Stimulated activated naive CD8-positive, alpha-beta T cell treated with anti-CD3 and anti-CD28 coated beads, Interleukin-15, Interleukin-2, amounts not matched to agents 100 U/mL and 50 U/mL, for 24 hours (primary cell): ENCODE measurements at places on chromosomes 6 and 20.

DNA sequence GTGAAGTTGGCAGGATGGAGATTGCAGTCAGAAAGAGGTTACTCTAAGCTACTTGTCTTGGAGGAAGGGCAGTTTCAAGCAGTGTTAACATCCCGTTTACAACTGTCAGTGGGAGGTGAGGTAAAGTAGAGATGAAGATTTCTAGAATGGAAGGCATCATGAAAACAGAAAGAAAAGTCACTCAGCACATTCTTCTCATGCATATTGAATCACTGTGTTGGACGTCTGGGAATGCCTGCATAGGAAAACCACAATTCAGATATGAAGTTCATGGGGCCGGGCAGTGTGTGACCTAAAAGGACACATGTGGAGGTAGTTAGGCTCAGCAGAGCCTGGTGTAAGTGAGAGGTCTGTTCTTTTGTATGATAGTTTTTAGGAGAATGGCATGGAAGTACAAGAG lies 73.5 kb upstream of the LAMP5 start:
- no peak for DNase-seq

- DNase-seq: no peak
These were observed 126.1 kb downstream of the TBX18 start for GRCh38 chr6:84638286-84638685.

DNA sequence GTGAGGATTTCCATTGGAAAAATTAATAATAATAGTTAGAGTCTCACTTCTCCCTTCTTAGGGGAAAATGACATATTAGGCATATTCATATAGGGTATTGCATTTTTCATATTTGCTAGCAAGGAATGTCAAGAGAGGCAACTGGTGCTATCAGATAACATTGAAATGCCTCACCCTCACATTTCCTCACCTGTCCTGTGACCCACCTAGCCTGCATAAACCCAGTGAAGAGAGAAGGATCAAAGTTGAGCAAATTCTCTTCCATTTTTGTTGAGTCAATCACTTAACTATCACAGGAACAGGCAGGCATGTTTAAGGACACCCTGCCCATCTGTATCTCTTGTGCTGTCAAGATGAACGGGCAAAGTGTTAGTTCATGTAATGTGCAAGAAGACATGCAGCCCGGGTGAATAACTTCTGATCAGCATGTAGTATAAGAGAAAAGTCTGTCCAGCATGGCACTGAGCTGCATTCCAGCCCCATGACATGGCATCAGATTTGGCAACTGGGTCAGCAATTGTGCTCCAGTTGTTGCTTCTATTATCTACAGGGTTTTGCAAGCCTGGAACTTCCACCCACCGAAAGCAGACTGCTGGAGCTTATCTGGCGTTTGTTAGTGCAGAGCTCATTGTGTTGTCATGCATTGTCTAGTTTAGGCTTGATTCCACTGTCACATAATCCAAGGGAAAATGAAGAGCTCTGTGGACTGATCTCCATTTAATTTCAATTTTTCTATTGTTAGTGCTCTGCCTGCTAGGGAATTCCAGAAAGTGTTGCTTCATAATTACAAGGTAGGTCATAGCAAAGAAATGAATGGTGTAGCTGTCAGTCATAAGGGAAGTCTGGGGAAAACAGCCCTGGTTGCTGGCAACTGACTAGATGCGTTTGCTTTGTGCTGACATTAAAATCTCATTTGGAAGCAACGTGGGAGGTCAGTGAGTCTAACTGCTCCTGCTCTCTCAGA lies 138.4 kb upstream of the TNFAIP3 start:
- DNase-seq: no peak

DNA sequence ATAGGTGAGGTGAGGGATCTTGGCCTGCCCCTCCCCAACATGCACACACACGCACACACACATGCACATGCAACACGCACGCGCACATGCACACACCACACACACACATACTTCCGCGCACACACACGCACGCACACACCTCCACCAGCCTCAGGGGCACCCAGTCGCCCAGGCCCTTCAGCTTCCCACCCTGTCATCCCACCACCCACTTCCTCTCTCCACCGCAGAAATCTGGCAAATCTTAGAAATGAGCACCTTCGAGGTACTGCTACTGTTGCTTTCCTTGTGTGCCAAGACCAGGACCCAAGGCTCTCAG lies 1.2 kb downstream of the SPDEF start:
- no peak for DNase-seq
